Smooth muscle cell of the brain vasculature (primary cell): ENCODE measurements at places on chromosomes 6 and 20.

DNA sequence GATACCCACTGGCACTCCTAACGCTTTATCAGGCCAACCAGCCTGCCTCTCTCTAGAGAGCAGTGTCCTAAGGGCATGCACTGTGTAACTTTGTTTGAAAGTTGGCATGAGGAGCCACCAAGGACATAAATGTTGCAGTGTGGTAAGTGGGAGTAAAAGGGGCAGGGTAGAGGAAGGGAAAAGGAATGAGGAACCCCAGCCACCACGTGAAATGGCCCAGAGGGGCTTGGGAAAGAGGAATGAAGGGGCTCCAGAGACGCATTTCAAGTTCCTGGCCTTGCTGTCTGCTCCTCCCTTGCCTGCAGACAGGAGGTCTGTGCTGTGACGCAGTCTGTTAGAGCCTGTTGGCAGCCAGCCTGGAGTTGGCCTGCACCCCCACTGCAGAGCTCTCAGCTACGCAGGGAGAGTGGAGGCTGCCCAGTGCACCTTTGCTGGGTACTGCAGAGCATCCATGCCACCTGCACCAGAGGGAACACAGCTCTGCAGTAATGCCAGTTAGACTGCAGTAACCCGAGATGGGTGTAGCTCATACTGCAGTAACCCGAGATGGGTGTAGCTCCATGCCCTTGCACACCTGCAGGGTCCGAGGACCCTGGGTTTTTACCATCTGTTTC is 86.8 kb upstream of the SNAP25 start:
- no peak for DNase-seq

DNA sequence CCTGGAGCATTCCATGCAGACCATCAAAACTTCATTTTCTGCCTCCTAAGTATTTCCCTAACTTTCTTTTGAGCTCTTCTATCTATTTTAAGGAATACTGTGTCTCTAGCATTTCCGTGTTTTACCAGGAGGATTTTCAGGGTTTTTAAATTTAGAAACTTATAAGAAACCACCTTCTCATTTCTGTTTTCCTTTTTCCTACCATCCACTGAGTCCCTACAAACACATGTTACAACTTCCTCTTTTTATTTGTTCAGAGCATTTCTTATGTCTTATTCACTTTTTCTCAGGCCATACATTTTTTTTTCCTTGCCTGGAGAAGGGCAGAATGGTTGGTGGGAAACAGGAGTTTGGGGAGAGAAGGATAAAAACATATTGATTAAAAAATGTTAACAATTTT is 130.0 kb upstream of the BMP5 start:
- DNase-seq = no peak

DNA sequence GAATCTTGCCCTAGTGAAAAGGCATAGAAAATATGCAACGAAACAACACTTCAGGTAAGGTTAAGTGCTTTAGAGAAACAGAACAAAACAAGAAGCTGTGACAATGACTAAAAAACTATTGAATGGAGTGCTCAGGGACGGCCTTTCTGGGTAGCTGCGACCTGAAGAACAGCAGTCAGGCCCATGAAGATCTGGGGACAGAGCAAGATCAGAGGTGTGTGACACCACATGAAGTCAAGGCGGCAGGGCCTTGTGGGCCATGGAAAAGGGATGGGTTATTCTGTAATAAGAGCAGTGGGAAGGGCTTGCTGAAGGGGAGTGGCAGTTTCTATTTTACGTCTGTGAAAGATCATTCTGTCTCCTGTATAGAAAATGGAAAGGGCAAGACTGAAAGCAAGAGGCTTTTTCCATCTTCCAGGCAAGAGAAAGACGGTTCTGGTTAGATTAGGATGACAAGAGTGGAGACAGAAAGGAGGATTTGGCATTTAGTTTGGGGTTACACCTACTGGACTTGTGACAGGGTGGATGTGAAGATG is 5.1 kb downstream of the UBE2V1 start:
- DNase-seq = no peak

DNA sequence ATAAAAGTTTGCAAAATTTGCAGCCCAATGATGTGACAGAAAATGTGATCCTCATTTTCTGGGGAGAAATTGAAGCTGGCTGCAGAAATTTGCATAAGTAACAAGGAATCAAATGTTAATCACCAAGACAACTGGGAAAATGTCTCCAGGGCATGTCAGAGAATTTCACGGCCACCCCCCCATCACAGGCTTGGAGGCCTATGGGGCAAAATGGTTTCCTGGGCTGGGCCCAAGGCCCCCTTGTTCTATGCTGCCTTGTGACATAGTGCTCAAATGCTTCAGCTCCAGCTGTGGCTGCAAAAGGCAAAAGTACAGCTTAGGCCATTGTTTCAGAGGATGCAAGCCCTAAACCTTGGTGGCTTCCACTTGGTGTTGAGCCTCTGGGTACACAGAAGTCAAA is 1202.6 kb downstream of the EPHA7 start:
- DNase-seq = no peak

DNA sequence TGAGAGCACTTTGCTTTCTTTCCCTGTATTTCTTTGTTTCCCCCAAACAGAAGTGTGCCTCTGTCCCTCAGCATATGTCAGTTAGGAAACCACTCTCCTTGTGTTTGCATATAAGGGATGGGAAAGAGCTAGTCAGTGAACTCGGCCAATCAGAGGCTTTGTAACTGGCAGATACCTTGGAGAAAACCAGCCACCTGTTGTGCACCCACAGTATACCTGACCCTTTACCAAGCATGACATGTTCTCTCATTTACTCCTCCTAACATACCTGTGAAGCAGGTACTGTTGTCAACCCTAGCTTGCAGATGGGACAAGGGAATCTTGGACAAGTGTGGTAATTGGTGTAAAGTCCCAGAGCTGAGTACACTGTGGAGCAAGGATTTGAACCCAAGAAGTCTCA is 96.1 kb upstream of the FAM8A1 start:
- no peak for DNase-seq
